ENCODE measurements at places on chromosomes 6 and 20. TPM values are rescaled to one million over a fixed set of nuclear protein-coding genes. Genes with fewer than 3 reads are reported as not detected.

TRIM15 gene
- total RNA-seq: not detected

DOP1A gene
- total RNA-seq: 28.0 TPM

PPP1R16B gene
- total RNA-seq: 2.0 TPM

FILIP1 gene
- total RNA-seq: 0.58 TPM

C6orf58 gene
- total RNA-seq: 0.19 TPM

TMEM200A gene
- total RNA-seq: 124 TPM

PANK2 gene
- 60.0 TPM for total RNA-seq

LCA5 gene
- total RNA-seq: 7.9 TPM

CTCFL gene
- not detected for total RNA-seq

SRMS gene
- not detected for total RNA-seq

LGSN gene
- total RNA-seq: under 0.01 TPM
